ENCODE measurements at places on chromosomes 6 and 20.

DNA sequence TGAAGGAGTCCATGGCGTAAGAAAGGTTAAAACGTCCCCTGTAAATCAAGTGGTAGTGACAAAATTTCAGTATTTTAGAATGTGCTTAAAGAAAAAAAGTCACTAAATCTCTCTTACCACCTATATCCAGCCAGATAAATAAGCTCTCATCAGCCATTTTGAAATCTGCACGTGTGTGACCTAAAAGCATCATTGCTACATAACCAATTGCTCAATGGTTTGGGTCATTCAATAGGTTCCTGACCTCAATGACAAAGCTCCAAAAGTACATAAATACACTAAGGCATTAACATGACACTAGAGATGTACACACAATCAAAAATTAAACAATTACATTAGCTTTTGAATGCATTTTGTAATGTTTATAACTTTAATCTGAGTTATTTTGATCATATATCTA is 272.4 kb downstream of the GMDS start:
- DNase-seq = no peak

- peak; percentile 85 for DNase-seq
These were observed 81.4 kb downstream of the CD164 start for GRCh38 chr6:109300874-109301273.

DNA sequence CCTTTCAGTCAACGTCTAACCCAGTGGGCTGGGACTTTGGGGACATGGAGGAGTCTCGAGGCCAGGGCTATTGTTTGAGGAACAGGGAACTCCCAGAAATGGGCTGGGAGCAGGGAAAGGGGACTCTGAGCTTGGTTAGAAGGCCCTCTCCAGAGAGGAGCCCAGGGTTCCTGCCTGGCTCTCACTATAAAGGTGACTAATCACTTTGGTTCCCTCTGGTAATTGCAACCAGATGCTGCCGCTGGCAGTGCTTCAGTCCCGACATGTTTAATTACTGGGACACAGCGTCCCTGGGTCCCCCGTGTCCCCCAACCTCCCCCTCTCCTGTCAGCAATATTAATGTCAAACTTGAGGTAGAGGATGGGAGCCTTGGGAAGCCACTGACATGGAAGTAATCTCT is 5.0 kb upstream of the GDF5 start:
- DNase-seq = no peak

DNA sequence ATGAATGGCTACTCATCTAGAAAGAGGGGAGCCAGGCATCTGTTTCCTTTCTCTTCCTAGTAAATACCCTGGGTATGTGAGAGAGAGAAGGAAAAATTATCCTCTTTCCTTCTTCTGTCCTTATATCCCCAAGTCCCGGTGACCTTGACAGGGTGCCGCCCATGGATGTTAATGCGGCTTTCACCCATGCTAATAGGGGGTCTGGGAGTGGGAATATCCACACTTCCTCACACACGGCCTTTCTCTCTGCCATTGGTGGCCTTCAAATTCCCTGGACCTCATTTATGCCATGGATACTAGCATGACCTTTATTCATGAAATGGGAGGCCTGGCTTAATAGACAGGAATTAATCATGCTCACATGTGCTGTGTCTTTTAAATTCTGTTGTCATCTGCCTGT is 159.0 kb upstream of the NOX3 start:
- DNase-seq = no peak

All from NCI-H774 (cell line).